Left forelimb (tissue), 1 donor: ENCODE measurements at places on chromosomes 5 and 9.

DNA sequence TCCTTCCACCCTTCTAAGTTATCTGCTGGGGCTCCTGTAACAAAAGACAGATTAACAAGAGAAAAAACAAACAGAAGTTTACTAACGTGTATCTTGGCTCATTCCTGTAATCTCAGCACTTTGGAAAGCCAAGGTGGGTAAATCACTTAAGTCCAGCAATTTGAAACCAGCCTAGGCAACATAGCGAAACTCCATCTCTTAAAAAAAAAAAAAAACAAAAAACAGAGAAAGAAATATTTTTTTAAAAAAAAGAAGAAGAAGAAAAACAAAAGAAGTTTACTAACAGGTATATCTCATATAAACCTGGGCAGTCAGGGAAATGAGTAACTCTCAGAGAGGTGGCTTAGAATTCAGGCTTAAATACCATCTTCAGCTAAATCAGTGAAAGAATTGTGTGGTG is 10.3 kb upstream of the NDFIP1 start:
- no peak for DNase-seq

- no peak for DNase-seq
Observed at GRCh38 chr5:32160228-32160627, 13.9 kb downstream of the GOLPH3 start.

DNA sequence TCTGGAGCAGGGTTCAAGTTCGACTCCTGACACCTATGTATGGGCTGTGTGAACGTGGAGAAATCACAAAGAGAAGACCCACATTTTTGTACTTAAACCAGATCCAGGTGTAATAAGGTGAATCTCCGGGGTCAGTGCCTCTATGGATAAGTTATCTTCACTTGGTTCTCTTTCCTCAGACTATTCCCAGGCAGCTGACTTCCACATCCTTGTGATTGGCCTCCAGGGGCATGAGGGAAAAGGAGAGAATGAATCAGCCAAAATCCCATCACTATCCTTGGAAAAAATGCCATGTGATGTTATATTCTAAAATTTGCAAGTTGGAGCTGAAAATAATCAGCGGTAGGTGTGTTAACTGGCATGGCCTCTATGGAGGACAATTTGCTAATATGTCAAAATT is 37.2 kb downstream of the ZNF622 start:
- no peak for DNase-seq

DNA sequence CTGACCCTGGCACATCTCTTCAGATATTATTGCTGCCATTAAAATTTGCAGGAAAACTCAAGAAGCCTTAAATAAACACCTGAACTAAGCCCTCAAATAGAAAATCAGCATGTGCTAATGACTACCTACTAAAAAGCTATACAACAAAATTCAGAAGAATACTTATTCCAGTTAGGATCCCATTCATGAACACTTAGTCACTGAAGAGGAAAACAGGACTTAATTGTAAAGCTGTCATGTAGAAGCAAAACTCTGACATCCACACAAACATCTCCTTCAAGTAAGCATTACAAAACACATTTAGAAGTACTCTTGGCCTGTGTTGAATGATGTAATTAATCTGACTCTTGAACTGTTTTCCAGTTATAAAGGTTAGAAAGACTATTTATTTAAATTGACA is 19.9 kb downstream of the ELL2 start:
- no peak for DNase-seq

DNA sequence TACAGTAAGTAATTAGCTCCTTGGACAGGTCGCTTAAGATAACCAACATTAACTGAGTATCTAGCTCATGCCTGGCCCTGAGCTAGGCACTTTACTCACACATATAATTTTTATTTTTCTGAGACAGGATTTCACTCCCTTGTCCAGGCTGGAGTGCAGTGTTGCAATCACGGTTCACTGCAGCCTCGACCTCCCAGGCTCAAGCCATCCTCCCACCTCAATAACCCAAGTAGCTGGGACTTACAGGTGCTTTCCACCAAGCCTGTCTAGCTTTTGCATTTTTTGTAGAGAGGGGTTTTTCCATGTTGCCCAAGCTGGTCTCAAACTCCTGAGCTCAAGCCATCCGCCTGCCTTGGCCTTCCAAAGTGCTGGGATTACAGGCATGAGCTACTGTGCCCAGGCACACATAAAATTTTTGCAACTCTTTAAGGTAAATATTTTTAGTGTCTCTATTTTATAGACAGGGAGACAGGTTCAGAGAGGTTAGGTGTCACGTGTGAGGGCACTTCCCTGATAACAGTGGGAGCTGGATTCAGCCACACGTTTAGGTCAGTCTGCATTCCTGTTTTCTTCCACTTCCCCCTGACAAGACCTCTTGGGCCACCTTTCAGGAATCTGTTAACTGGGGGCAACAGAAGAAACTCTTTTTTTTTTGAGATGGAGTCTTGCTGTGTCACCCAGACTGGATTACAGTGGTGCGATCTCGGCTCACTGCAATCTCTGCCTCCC is 18.2 kb downstream of the HBEGF start:
- DNase-seq = no peak

- no peak for DNase-seq
Observed at GRCh38 chr5:161096581-161096980, 244.6 kb upstream of the ATP10B start.

GRCh38 chr5:137407090-137407489 is 92.0 kb downstream of the SPOCK1 start:
- no peak for DNase-seq

- no peak for DNase-seq
Observed at GRCh38 chr9:69621730-69622460, 50.3 kb downstream of the APBA1 start.

GRCh38 chr9:138103111-138103848 is 225.7 kb downstream of the CACNA1B start:
- DNase-seq = no peak
